ENCODE measurements at places on chromosomes 16 and 17. TPM values are rescaled to one million over a fixed set of nuclear protein-coding genes. Genes with fewer than 3 reads are reported as not detected.

The SLFN11 gene
- total RNA-seq = 0.90 TPM

The MEOX1 gene
- not detected for total RNA-seq

The KDM6B gene
- 28.9 TPM for total RNA-seq

The WNT3 gene
- 22.7 TPM for total RNA-seq

The KRT23 gene
- total RNA-seq = not detected

The CRYBA1 gene
- not detected for total RNA-seq

The IL32 gene
- total RNA-seq = 2.6 TPM

The CPHXL gene
- not detected for total RNA-seq

The OR1F1 gene
- not detected for total RNA-seq

The ZNF688 gene
- total RNA-seq = 4.5 TPM

The TBC1D3C gene
- not detected for total RNA-seq

The DNAI2 gene
- not detected for total RNA-seq

- no peaks in the 10 kb centered on the region for H3K4me1 ChIP-seq
- no peak for DNase-seq
These were observed 5.0 kb downstream of the SMARCD2 start for GRCh38 chr17:63837480-63837879.

GRCh38 chr16:4283939-4284338 is 11.1 kb upstream of the TFAP4 start:
- no peak overlapping the region for H3K4me3 ChIP-seq
- H3K4me1 ChIP-seq = no peaks in the 10 kb centered on the region
- no peaks in the 10 kb centered on the region for H3K27me3 ChIP-seq
- no peak overlapping the region for H3K27ac ChIP-seq

DNA sequence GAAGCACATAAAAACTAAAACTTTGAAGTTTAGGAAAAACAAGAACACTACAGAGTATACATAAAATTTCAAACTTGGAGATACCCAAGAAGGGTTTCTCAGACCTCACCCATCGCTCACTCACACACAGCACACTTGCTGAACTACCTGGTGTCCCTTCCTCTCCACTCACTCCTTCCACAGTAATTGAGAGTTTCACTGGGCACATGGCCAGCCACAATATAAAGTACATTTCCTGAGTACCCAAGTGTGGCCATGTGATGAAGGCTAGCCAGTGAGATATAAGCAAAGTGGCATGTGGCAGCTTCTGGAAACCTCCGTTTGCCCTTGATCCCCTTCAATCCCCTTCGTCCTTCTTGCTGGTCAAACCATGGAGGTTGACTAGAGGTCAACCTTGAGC is 11.9 kb downstream of the TOX3 start:
- peaks cover 3% of the 10 kb centered on the region for H3K4me1 ChIP-seq
- H3K4me3 ChIP-seq = no peak overlapping the region
- DNase-seq = no peak
- H3K27ac ChIP-seq = no peak overlapping the region
- no peaks in the 10 kb centered on the region for H3K27me3 ChIP-seq

DNA sequence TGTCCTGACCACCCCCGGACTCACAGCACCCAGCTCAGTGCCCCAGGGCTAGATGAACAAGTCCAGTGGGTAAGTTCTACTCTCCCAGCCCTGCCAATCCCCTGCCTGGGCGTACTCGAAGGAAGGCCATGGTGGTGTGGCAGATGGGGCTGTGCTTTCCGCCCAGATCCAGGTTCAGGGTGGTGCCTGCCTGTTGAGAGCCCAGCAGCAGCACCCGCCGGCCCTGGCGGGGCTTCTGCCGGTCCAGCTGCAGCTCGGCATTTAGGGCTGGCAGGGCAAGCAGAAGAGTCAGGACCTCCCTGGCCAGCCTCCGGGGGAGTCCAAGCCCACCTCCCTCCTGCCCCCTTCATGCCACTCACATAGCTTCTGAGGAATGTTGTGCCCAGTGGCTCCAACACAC is 9.6 kb downstream of the ITGA2B start:
- peaks cover 14% of the 10 kb centered on the region for H3K27me3 ChIP-seq
- DNase-seq = no peak
- no peak overlapping the region for H3K27ac ChIP-seq

GRCh38 chr17:79743614-79744013 is 12.9 kb downstream of the ENPP7 start:
- H3K27me3 ChIP-seq = peaks cover 19% of the 10 kb centered on the region
- H3K27ac ChIP-seq = no peak overlapping the region
- no peaks in the 10 kb centered on the region for H3K36me3 ChIP-seq
- H3K4me1 ChIP-seq = peaks cover 2% of the 10 kb centered on the region

- H3K4me3 ChIP-seq = peak within 1 kb of the TSS; percentile 96
- H3K27me3 ChIP-seq = no peaks in the 10 kb centered on the region
- DNase-seq = peak; percentile 83
- H3K36me3 ChIP-seq = peaks cover 37% of the 10 kb centered on the region
- peaks cover 2% of the 10 kb centered on the region for H3K4me1 ChIP-seq
These were observed at the start of gene TNFRSF12A for GRCh38 chr16:3020247-3020603. Gene TNFRSF12A (plus strand): TSS chr16:3020368. CDS start chr16:3020398, 30 bp downstream.

GRCh38 chr16:14121142-14121541 is 50.0 kb downstream of the MRTFB start:
- H3K4me3 ChIP-seq = no peak overlapping the region
- no peaks in the 10 kb centered on the region for H3K27me3 ChIP-seq

- H3K27ac ChIP-seq = no peak overlapping the region
- no peaks in the 10 kb centered on the region for H3K36me3 ChIP-seq
- no peaks in the 10 kb centered on the region for H3K27me3 ChIP-seq
- DNase-seq = no peak
These were observed 219.6 kb upstream of the N4BP1 start for GRCh38 chr16:48829336-48830310.

GRCh38 chr17:66793814-66794213 is 41.1 kb upstream of the CACNG5 start:
- peaks cover 4% of the 10 kb centered on the region for H3K4me1 ChIP-seq
- H3K4me3 ChIP-seq = no peak overlapping the region
- H3K27me3 ChIP-seq = no peaks in the 10 kb centered on the region
- H3K27ac ChIP-seq = no peak overlapping the region
- H3K36me3 ChIP-seq = peaks cover 2% of the 10 kb centered on the region

- peaks cover 51% of the 10 kb centered on the region for H3K36me3 ChIP-seq
- no peaks in the 10 kb centered on the region for H3K27me3 ChIP-seq
- H3K4me3 ChIP-seq = no peak overlapping the region
- H3K27ac ChIP-seq = no peak overlapping the region
- no peaks in the 10 kb centered on the region for H3K4me1 ChIP-seq
These were observed 24.4 kb downstream of the LASP1 start for GRCh38 chr17:38894276-38894675.

DNA sequence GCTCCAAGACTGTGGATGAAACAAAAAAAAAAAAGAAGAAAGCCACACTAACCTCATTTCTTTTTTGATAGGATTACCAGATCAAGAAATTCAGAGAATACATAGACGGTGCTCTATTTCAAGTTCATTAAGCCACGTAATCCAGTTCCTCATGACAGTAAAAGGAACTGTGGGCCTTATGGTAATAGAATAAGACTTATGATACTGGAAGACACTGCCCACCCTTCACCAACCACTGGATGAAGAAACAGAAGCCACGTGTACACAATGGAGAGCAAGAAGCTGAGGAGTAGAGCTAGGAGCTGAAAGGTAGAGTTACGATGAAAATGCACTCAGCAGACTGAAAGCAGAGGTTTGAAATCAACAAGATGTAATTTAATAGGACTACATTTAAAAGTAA is 11.2 kb downstream of the NCBP3 start:
- no peak for DNase-seq
- no peaks in the 10 kb centered on the region for H3K4me1 ChIP-seq
- no peak overlapping the region for H3K4me3 ChIP-seq
- no peaks in the 10 kb centered on the region for H3K27me3 ChIP-seq
- peaks cover 62% of the 10 kb centered on the region for H3K36me3 ChIP-seq

DNA sequence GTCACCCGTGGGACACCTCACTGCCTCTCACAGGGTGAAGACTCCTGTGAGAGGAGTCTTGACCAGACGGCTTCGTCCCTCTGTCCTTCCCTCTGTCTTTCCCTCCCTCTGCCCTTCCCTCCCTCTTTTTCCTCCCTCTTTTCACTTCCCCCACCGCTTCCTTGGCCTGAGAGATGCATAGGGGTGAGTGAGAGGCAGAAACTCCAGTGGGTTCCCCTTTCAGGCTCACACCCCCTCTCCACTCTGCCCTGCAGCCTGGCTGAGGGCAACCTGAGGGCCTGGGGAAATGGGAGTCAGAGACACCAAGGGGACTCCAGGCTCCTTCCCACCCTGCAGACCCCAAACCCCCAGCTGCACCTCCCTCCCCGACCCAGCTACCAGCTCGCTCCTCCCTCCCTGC is 14.6 kb upstream of the KRT17 start:
- no peaks in the 10 kb centered on the region for H3K36me3 ChIP-seq
- no peaks in the 10 kb centered on the region for H3K4me1 ChIP-seq
- H3K27me3 ChIP-seq = no peaks in the 10 kb centered on the region
- no peak overlapping the region for H3K27ac ChIP-seq
- no peak overlapping the region for H3K4me3 ChIP-seq
- no peak for DNase-seq

- H3K36me3 ChIP-seq = peaks cover 20% of the 10 kb centered on the region
- H3K27ac ChIP-seq = no peak overlapping the region
- DNase-seq = no peak
- no peaks in the 10 kb centered on the region for H3K27me3 ChIP-seq
These were observed 16.2 kb upstream of the MRC2 start for GRCh38 chr17:62611292-62611691.

- no peak overlapping the region for H3K27ac ChIP-seq
- H3K4me1 ChIP-seq = peaks cover 8% of the 10 kb centered on the region
These were observed 176.4 kb downstream of the MSI2 start for GRCh38 chr17:57432507-57433277.

DNA sequence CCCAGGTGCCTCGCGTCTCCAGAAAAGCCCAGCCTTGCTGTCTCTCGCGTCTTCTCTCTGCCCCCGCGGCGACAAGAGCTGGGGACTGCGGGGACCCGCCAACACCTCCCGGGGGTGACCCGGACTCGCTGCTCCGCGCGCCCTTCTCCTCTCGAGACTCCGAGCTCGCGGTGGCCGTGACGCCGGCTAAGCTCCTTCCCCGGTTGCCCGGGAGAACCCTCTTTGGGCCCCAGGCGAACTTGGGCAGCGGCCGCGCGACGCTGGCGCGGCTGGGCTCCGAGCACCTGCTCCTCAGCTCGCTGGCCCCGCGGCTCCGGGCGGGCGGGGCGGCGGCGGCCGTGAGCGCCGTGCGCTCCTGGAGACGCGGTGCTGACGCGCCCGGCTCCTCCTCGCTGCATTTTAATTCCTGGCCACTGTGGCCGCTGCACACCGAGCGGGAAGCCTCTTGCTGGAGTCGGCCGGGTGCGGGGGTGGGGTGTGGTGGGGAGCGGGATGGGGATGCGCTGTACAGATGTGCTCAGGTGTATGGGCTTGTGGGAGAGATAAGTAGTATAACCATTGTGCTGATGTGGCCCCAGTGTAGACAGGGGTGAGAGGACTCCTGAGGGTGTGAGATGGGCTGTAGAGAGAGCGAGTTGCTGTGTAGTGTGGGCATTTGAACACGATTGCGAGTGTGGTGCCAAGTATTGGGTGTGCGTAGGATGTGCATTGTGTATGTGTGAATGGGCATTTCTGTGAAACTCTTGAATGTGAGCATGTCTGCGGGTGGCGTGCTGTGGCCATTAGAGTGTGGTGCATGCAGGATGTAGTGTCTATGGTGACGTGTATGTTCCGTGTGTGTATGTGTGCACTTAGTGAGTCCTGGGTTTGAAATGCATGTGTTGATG is at the start of gene ASIC2:
Gene ASIC2, minus strand, starts transcription at position 315 of the 887 bp plus-strand sequence.
- H3K27ac ChIP-seq = no peak within 1 kb of the TSS
- peak within 1 kb of the TSS; percentile 83 for H3K4me3 ChIP-seq
- H3K36me3 ChIP-seq = no peaks in the 10 kb centered on the region
- H3K27me3 ChIP-seq = peaks cover 38% of the 10 kb centered on the region

Data from H9 (cell line).